ENCODE measurements at places on chromosomes 12 and 14. TPM values are rescaled to one million over a fixed set of nuclear protein-coding genes. Genes with fewer than 3 reads are reported as not detected.

HEBP1 gene
- 15.3 TPM for total RNA-seq

SLC35F4 gene
- total RNA-seq = not detected

TAS2R31 gene
- total RNA-seq = 10.9 TPM

COQ10A gene
- 12.4 TPM for total RNA-seq

CLEC9A gene
- total RNA-seq = not detected

HOXC10 gene
- total RNA-seq = not detected

EPS8 gene
- 47.2 TPM for total RNA-seq

SYNE3 gene
- total RNA-seq = 56.1 TPM
